Esophagus mucosa (tissue), 1 donor: ENCODE measurements at places on chromosomes 12 and 14. TPM values are rescaled to one million over a fixed set of nuclear protein-coding genes. Genes with fewer than 3 reads are reported as not detected.

DNA sequence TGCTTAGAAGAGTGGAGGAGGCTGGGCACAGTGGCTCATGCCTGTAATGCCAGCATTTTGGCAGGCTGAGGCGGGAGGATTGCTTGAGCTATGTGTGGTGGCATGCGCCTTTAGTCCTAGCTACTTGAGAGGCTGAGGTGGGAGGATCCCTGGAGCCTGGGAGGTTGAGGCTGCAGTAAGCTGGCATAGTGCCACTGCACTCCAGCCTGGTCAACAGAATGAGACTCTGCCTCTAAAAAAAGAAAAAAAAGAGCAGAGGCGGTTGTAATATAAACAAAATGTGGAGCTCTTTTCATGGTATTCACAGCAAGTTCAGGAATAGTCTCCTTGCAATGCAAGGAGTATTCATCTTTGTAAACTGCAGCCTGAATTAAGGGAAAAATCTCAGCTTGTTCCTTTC, 27.2 kb downstream of the ARID2 start:
- no peak for ATAC-seq

- ATAC-seq = no peak
Observed at GRCh38 chr12:124336184-124336437, 41.2 kb downstream of the RFLNA start.

DNA sequence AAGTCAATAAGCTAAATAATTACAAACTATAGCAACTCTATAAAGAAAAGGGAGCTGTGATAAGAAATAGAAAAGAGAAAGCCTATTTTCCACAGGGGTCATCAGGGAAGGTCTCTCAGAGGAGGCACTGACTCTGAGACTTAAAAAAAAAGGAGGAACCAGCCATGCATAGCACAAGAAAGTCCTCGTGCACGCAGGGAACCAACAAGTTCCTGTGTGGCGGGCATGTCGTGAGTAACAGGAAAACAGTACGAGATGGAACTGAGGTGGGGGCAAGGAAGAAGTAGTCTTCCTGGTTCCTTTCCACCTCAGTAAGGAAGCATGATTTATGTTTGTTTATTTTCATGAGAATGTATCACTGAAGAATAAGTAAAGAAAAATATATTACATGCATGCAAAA, 367.0 kb upstream of the TMEM132C start:
- no peak for ATAC-seq

- ATAC-seq = no peak
Observed at GRCh38 chr12:23458640-23459039, 490.8 kb downstream of the SOX5 start.

DNA sequence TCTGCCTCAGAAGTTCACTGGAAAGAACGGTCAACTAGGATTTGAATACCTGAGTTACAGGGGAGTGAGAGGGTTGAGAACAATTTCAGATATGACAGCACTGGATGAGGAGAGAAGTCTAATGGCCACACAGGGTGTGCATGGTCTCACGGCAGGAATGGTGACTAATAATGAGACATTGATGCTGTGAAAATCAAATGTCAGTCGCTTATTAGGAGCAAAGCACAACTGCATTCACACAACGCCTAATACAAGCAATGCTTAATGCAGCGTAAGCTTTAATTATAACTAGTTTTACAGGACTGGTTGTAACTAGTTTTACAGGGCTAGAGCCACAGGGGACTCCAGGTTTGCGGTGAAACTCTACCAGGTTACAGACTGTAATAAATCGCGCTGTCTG, 23.4 kb upstream of the PRIMA1 start:
- peak; percentile 81 for ATAC-seq

DNA sequence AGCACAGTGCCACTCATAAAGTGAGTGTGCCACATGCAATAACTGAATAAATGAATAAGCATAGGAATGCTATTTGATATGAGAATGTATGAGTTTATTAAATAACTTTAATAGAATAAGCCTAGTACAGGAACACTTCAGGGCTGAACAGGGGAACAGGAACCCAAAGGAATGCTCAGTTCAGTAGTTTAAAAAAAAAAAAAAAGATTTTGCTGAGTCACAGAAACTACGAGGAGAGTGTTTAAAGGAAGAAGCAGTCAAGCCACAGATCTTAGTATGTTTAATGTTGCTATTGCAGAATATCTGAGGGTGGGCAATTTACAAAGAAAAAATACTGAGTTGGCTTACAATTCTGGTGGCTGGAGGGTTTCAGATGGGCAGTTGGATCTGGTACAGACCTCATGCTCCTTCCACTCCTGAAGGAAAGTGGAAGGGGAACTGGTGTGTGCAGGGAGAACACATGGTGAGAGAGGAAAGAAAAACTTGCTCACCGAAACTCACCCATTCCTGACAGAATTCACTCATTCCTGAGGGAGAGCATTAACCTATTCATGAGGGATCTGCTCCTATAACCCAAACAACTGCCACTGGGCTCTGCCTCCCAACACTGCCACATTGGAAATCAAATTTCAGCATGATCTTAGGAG, 880.3 kb upstream of the MGAT4C start:
- no peak for ATAC-seq

GRCh38 chr12:67067453-67068203, 201.5 kb upstream of the CAND1 start:
- ATAC-seq = peak; percentile 52

DNA sequence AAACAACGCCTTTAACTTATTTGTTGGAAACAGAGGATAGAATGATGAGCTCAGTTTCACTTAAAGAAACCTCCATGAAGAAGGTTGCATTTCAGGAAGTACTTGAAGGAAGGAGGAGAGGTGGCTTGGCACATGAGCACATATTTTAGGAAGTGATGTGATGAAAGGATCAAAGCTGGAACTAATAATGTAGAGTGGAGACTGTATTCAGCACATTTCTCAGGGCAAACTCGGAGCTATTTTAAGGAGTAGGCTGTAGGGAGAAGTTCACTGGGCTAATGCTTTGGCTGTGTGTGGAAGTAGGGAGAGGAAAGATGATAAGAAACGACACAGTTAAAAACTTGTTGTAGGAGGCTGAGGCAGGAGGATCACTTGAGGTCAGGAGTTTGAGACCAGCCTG, 272.8 kb downstream of the AKAP6 start:
- ATAC-seq = no peak

DNA sequence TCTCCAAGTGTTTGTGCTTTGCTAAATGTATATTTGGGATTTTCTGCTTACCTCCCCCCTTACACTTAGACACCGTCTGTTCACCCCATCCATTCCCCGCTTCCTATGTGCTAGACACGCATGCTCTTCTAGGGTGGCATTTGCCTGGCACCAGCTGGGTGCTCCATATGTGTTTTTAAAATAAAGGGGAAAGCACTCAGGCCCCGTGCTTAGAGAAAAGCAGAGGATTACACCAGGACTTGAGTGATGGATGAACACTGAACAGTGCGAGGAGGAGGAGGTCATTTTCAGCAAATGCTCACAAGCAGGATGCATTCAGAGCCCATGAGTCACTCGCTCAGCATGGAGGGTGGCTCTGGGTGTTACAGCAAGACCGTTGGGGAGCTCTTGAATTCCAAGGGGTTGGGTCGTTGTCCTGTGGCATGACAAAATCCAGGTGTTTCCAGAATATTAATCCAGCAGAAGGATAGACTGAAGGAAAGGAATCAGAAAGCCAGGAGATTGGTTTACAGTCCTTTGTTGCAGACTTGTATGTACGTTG, 2.9 kb upstream of the BDKRB1 start:
- ATAC-seq = peak; percentile 55

DNA sequence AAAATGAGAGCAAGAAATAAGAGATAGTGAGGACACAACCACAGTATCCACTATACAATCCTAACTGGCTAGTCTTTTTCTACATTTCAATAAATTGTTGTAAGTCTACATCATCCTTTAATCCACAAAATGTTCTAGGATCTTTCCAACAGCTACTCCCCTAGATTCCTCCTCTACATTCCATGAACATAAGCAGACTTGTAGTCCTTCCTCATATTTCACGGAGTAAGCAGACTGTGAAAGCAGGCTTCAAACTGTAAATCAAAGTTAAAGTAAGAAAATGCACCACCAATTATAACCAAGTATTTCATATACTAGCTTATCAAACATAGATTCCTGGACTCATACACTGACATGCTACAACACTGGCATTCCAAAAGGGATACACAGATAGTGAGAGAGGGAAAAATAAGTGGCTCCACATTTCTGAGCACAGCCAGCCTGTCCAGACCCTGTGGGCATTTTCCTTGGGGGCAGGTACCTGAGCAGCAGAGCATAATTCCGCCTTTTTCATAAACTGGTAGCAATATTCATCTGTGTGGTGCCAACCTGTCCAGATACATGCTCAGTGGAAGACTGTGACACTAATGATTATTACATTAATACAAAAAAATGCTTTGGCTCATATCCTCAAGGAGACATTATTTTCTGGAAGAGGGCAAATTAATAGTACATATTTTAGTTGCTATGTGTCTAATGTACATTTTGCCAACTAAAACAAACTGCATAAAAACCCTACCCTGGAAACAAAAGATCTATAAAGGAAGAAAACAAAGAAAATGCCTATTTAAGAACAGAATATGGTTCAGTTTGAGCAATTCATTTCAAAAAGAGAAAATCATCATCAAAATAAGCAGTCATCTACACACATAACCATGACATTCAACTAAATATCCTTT, 113.3 kb upstream of the FSCB start:
- ATAC-seq = no peak

DNA sequence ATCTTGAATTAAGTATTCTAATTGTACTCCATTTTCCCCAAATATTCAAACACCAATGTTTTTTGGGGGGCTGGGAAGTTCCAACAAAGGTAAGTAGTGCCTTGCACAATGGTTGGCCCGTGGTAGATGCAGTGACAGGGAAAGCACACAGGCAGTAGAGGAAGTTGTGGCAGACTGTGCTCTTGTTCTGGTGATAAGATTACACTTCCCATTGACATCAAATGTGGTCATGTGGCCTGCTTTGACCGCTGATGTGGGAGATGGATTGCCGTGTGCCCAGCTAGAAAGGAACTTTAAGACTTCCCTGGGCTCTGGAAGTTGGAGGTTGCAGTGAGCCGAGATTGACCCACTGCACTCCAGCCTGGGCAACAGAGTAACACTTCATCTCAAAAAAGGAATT, 223.8 kb downstream of the VRK1 start:
- ATAC-seq = no peak

GRCh38 chr14:67265131-67265530, 23.9 kb downstream of the PALS1 start:
- ATAC-seq = no peak

DNA sequence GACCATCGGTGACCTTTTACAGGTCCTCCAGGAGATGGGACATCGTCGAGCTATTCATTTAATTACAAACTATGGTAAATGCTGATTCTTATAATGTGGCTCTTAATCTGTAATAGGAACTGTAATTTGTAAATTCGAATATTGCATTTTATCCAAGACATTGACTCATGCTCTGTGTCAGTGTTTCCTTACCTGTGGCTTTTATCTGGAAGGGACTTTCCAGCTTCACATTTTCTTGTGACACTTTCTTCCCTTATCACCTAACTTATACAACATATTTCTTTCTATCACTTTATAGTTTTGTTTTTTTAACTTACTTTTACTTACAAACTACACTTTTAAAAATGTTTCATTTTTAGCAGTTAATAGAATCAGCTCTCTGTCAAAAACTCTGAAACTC, 14.8 kb downstream of the IRAK3 start:
- ATAC-seq = no peak

- no peak for ATAC-seq
Observed at GRCh38 chr12:98883231-98883630, 238.1 kb downstream of the APAF1 start.

RTL1 gene
- not detected for total RNA-seq

GNPTAB gene
- total RNA-seq = 18.4 TPM

GPD1 gene
- 0.56 TPM for total RNA-seq

PLA2G1B gene
- total RNA-seq = not detected

CCND2 gene
- 48.9 TPM for total RNA-seq

GRIN2B gene
- under 0.01 TPM for total RNA-seq

CD4 gene
- total RNA-seq = 2.2 TPM

GTF2A1 gene
- 21.7 TPM for total RNA-seq
